ENCODE measurements at places on chromosomes 13 and 19.

DNA sequence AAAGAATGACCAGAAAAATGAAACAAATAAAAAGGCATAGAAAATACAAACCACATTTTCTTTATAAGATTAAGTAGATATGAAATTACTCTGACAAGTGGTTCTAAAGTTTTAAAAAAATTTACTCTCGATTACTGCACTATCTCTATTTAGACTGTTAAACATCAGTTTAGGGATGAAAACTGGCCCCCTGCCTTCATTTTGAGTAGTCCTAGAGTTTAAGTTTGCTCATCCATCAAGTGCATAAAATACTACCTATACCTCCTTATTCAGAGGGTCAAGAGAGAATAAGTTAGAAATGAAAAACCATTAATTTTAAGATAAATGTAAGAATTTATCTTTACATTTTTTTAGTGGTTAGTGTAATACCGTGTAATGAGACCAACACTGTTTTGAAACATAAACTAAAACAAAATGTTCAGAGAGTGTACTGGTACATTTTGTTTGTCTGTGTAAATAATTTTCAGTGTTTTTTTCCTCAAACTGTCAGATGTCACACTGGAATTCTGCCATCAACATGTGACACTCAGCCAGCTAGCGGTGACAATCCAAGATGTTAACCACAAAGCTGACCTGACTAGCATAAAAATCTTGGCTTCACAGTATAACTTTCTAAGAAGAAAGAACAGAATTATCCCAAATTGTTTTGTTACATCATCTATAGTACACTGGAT lies 184.8 kb upstream of the PCDH20 start:
- no peak for DNase-seq

DNA sequence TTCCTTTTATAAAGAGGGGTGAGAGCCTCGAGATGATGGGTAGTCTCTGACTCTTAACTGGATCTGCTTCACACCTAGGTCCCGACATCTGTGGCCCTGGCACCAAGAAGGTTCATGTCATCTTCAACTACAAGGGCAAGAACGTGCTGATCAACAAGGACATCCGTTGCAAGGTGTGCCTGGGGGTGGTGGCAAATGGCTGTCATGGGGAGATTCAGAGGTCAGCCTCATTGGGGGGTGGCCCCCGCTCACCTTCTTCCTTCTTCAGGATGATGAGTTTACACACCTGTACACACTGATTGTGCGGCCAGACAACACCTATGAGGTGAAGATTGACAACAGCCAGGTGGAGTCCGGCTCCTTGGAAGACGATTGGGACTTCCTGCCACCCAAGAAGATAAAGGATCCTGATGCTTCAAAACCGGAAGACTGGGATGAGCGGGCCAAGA lies 1.6 kb downstream of the CALR start:
- no peak for DNase-seq

DNA sequence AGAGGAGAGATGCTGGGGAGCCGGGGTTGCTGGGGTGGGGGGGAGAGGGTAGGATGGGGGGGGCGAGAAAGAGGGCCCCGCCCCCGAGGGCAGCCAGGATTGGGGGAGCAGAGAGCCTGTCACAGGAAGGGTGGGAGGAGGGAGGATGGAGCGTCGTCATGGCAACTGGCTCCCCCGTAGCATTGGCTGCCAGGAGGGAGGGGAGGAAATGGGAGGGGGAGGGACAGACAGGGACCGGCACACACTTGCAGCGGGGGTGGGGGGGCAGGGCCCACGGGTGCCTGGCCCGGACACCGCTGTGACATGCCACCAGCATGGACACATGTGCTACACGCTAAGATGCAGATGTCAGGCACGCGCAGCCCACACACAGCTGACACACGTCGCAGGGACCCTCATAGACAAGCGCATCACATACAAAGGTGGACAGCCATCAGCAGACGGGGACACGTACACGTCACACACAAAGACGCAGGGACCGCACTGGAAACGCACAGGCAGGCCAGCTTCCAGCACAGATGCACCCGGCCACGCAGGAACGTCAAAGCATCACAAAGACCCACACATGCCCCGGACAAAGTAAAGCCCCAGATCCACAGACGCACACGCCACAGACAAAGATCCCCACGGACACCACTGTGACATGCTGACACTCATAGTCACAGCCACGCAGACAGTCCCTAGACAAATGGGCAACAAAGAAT lies at the start of gene LMTK3:
TSS of gene LMTK3 (minus strand) at position 36 of the 704 bp plus-strand sequence. CDS start 259 bp downstream, outside the sequence.
- no peak for DNase-seq

DNA sequence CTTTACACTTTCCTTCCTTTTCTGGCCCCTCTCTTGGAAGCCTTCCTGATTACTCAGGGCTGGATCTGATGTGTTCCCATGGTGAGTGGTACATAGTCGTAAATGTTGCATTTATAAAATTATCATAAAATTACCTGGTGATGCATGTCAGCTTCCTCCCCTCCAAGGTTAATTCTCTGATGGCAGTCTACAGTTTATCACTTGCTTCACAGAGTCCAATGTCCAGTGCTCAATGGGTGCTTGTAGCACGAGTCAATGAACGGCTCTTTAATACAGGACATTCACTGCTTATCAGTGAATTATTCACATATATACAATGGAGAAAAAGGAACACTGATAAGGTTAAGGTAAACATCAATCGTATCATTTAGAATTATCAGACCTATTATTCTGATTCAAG lies 27.0 kb upstream of the OXGR1 start:
- no peak for DNase-seq

DNA sequence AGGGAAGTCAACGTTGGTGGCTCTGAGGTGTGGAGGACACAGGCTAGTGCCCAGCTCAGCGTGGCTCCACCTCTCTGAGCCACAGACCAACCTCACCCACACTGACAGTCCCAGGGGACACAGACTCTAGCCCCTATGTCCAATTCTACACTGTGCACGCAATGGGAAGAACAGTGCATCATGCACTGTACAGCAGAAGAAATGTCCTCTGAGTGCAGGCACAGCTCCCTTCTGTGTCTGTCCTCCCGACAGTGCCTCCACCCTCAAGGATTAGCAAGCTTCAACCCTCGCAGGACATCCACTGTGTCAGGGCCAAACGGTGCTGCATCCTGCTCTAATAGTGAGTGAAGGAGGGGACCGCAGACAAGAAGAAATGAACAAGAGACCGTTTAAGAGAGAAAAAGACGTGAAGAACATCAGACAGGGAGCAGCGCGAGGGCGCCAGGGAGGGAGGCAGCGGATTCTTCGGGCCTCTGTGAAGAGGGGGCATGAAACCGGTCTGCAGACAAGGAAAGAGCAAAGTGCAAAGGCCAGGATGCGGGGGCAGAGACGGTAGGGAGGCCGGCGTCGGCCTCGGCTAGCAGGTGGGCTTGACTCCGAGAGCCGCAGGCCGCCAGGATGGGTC lies 681 bp downstream of the ZNF837 start:
- DNase-seq, result no peak

GRCh38 chr19:30224689-30225606 lies 147.2 kb upstream of the ZNF536 start:
- DNase-seq, result no peak

DNA sequence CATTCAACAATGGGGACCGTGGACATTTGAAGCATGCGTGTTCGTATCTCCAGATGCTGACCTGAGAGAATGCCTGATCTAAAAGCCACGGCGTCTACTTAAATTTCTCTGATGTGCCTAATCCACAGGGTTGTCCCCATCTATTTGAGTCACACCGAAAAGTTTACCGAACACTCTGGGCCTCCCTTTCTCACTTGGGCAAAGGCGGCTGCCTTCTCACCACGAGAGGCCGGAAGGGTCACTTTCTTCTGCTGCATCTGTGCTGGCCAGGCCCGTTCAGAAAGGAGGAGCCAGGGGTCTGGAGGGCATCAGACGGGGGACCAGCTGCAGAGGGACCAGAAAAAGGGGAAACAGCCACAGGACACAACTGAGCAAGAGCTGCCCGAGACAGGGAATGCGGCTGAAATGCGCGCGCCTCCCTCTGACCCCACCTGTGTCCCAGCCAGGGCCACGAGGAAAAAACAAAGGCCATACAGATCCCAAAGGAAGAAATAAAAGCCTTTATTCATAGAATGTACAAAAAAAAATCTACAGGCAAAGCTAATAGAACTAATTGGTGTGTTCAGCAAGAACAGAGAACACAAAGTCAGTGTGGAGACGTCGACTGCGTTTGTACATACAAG lies 71.3 kb upstream of the C13orf46 start:
- no peak for DNase-seq

DNA sequence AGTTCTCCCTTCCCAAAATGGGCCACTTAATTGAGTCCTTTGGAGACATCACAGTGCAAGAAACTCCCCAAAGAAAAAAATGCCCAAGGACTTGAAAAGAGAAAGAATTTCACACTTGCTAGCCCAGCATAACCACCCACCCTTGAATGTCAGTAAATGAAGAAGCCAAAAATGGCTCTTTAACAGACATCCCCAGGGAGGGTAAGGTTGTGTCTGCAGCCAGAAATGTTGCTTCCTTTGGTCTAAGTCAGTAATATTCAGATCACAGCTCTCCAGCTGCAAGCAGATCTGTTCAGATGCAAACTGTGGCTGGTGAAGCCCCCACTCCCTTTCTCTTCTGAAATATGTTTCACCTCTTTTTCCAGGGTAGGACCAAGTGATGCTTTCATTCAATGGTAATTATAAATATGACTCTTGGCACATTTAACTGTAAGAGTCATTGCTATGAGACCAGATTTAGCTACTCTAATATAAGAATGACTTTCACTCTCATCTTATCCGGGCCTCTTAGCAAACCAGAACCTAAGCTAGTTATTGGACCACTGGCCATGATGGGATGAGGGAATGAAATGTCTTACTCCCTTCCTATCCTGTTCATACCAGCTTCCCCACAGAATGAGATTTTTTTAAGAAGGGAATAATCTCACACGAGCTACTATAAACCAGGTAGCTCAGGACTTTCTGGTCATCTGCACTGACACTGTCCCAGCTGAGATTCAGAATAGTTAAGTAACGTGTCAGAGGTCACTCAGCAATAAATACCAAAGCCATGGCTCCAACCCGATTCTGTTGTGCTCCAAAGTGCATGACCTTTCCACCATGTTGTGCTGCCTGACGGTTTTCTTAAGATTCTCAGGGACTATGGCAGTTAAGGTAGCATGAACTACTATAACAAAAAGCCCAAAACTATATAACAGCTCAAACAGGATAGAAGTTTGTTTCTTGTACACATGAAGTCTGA lies 234.1 kb downstream of the FOXO1 start:
- DNase-seq, result no peak

GRCh38 chr13:67792151-67792676 lies 562.1 kb upstream of the PCDH9 start:
- peak; percentile 40 for DNase-seq

GRCh38 chr19:5621311-5621944 lies 1.1 kb downstream of the SAFB2 start:
- no peak for DNase-seq

DNA sequence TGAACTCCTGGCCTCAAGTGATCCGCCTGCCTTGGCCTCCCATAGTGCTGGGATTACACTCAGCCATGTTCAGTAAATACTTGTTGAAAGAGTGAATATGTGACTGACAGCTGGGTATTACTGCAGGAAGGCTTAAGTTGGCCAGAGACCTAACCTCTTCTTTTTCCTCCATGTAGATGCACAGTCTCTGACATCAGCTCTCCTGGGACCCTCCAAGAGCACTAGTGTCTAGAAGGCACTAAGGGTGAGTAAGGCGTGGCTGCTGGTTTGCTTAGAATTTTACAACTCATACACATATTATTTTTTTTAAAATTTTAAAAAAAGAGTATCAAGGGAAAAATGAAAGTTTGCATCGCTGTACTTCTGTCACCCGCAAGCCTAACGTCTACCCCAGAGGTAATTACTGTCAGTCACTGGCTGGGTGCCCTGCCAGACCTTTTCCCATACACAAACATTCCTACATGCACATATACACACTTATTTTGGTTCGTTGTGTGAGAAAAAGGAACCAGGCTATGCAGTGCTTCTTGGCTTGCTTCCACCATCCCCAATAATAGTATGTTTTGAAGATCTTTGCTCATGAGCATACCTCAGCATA lies 122.0 kb downstream of the SIPA1L3 start:
- DNase-seq, result no peak

DNA sequence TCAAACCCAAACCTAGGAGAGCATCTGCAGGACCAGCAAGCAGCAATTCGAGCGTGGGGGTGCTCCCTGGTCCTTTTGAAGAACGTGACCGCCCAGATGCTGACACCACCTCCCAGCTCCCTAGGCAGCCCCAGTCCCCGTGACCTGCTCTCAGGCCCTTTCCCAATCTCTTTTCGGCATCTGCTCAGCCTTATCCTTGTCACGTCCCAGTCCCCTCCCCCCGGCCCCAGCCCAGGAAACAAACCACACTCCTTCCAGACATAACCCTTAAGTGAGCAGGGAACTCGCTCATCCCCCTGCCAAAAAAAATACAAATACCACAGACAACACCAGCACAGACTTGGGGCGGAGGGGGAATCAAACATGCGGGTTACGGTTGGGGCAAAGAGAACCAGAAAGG lies 3.3 kb downstream of the MLLT1 start:
- no peak for DNase-seq

DNA sequence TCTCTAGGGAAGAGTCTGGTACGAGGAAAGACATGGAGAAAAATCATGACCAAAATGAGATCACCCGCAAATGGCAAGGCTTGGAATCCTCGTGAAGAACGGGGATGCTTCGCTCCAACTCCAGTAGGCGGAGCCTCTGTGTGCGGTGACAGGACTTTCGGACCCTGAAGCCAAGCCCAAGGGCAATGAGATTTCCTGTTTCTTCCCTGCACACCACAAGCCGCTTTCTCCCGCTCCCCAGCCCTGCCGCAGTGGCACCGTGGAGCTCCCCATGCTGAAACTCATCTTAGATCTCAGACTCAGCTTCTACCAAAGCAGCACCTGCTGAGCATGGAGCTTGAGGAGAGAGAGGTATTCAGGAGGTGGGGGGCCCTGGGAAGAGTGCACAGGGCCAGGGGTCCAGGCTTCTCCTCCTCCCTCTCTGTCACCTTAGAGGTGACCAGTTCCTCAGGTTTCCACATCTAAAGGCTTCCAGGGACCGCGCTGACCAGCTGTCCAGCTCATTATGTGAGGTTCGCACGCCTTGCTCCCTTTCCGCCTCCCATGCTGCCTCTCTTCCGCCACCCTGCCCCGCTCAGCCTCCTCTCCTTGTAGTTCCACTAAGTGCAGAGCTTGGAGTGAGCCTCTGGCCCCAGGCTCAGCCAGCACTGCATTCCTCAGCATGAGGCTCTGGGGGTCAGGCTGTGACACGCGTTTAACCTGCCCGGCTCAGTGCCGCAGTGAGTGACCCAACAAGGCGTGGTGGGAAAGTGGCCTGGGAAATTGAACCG lies 153.8 kb upstream of the SOX1 start:
- no peak for DNase-seq
